Astrocyte of the spinal cord (primary cell): ENCODE measurements at places on chromosomes 6 and 20.

DNA sequence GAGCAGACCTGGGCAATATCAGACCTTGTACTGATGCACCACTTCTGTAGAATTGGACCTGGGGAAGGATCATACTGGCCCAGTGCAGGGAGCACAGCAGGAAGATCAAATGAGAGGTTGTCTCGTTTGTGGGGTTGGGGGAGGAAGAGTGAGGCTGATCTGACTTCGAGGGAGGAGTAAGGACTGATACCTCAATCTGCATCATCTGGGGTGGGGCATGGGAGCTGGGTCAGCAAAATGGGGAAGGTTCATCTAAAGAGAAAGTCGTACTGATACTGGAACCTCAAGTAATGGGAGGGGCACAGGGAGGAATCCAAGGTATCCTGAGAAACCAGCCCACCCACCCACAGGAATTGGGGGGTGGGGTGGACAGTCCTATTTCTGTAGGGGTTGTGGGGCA, 3.7 kb downstream of the RNF39 start:
- no peak for DNase-seq

DNA sequence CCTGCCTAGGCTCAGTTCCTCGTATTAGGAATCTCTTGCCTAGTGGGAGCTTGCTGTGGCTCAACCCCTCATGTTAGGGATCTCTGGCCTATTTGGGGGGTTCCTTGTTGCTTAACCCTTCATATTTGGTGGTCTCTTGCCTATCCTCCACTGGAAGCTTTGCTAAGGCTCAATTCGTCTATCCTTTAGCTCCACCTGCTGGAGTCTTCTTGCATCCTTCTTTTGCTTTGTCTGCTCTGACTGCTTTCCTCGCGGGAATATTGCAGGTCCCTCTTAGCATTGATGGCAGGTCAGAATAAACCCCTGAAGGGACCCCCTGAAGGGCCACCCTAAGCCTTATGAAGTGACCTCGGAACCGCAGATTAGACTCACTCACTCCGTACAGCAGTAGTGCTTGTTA, 203.0 kb upstream of the TBX18 start:
- DNase-seq, result peak; percentile 48

- DNase-seq, result no peak
These were observed 49.5 kb downstream of the ADTRP start for GRCh38 chr6:11729076-11729475.

DNA sequence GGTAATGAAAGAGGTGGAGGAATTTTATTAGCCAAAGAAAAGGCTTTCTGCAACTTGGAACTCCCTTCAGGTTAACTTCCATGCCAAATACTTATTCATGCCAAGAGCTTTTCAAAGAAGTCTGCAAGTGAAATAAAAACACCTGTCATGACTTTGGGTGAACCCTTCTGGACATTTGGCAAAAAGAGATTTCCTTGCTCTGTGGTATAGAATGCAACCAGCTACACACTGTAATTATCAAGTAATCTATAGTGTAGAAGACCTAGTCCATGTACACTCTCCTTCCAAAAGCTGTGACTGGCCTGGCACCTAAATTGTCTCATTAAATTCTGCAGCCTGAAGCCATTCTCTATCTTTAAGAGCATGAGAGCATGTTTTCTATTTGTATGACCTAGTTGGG, 232.3 kb downstream of the COL12A1 start:
- no peak for DNase-seq

- no peak for DNase-seq
These were observed 63.0 kb upstream of the INSM1 start for GRCh38 chr20:20304942-20305341.

DNA sequence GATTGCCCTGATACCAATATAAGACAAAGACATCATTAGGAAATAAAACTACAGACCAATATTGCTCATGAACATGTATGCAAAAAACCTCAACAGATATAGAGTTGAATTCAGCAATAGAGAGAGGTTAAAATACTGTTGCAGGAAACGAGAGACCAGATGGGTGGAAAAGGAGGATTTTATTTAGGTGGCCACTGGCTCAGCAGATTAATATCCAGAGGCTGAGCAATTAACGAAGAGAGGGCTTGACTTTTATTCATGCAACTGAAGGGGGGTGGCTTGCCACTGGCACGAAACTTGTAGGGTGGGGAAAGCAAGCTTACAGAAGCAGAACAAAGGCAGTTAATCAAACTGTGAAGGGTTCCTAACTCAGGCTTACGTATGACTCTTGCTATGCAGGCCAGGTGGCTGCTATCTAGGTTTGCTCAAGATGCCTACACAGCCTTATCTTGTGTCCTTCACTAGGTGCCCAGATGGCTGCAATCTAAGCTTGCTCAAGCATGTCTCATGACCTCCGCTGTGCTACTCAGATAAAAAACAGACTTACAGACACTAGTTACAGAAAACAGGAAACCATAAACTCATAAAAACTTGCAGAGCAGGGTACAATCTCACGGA, 126.4 kb downstream of the MMUT start:
- DNase-seq, result no peak

GRCh38 chr6:22141241-22141745, 155.5 kb downstream of the PRL start:
- peak; percentile 55 for DNase-seq

DNA sequence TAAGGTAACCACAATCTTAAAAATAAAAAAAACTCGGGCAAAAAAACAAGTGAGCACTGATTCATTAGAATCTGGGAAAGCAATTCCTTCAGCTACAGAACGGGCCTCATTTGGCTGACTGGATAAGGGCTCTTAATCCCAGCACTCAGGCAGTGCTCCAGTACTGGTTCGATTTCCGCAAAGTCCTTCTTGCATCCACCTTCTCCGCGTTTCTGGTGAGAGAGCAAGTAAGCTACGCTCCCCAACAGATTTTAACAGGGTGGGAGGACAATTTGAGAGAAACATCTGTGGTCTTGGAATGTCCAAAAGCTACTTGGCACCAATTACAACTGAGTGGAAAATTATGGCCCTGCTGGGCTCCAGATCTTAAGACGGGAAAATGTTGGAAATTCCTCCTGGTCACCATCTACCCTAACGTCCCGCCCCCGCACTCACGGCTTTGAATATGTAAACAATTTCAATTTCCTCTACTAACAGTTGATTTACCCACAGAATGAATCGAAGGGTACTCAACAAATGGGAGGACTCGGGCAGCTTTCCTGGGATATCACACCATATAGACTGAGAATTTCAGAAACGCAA, 18.1 kb upstream of the ZSCAN9 start:
- no peak for DNase-seq

DNA sequence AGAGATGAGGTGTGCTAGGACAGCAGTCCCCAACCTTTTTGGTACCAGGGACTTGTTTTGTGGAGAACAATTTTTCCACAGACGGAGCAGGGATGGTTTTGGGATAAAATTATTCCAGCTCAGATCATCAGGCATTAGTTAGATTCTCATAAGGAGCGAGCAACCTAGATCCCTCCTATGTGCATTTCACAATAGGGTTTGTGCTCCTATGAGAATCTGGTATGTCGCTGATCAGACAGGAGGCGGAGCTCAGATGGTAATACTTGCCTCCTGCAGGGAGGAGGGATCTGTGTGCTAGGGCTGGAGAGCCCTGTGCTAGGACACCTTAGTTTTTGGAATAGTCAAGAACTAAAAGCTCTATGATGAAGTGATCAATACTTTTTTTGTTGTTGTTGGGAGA, 2.5 kb downstream of the SMIM13 start:
- DNase-seq, result peak; percentile 55

DNA sequence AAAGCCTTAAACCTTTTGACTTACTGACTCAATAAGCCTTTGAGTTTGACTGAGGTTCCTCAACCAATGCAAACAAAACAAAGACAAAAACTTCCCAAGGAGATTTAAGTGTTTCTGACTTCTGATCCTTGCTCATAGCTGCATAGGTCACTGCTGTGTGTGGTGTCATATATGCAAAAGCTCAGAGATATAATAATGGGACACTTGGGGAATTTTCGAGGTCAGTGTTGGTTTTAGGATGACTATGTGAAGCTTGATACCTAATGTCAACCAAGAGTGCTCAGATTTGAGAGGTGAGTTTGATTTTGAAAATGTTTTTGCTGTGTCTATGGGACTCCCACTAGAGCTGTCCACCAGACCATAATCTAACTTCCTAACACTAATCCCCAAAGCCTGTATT, 26.2 kb downstream of the ZKSCAN8 start:
- no peak for DNase-seq

GRCh38 chr6:43187821-43188220, 5.8 kb downstream of the CUL9 start:
- no peak for DNase-seq

DNA sequence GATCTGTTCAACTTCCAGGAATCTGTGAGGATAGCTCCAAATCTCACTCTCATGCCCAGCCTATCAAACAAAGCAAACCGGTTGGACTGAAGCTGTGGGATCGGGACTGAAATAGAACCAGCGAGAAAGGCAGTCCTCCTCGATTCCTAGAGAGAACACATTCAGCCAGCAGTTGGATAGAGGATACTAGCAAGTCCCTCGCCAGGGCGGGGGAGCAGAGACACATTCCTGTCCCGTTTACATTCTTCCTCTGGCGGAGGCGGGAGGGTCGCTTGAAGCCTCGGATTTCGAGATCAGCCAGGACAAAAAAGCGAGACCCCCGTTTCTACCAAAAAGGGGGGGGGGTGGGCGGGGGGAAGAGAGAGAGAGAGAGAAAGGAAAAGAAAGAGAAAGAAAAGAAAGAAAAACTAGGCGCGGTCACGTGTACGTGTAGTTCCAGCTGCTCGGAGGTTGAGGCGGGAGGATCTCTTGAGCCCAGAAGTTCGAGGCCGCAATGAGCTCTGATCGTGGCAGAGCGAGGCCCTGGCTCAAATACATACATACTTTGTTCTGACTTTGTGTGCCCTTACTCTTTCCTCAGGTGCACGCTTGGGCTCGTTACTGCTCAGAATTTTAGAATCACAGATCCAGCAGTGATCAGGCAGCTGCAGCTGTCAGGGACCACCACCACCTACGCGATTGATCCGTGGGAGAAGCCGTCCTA, 19.5 kb downstream of the ZNF311 start:
- peak; percentile 97 for DNase-seq

DNA sequence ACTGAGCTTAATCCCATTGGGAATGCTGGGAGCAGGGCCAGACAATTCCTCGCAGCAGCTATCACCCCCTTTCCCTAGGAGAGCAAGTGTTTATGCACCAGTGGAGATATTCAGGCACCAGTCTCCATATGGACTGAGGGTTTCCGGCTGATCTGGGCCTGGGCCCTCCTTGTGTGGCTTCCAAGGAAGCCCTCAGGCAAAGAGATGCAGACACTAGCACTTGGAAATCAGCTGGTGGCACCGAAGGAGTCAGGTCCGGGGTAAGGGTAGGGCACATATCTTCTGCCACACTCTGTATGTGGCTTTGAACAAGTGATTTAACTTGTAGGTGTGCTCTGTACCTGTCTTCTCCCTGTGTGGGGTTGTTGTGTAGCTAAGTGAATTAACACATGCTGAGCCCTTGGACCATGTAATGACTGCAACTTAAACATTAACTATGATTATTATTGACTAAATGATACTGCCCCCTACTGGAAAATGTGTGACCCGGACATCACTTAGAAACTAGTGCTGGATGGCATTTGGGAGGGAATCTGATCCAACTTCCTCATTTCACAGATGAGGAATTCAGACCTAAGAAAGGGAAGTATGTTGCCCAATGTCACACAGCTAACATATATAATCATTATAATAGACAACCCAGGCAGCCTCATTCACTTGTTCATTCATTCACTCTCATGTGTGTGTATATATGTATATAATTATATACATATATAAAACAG, 19.3 kb upstream of the WFDC2 start:
- DNase-seq, result peak; percentile 45

DNA sequence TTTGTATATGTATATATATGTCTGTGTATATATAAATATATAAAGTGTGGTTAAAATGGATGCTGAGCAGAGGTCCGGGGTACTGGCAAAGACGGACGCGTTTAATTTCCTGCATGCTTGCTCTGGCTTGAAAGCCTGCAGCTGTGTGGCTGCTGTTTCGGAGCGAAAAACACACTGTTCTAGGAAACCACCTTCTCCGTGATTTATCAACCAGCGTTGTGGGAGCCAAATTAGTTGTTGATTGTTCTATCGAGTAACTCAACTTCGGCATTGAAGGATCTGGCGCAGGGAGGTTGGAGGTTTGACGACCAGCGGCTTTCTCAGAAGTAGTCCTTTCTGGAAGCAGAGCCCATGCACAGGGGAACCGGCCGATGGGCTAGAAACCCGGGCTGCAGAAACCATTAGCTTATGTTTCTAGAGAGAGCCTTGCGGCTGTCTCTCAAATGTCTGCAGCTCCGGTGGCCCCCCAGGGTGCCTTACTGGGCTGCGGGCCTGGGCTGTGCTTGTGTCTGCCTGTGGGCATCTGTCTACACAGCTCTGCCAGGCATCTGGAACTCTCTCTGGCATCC, 81.8 kb downstream of the EDN3 start:
- no peak for DNase-seq

- DNase-seq, result peak; percentile 76
These were observed 38.7 kb downstream of the GNAS start for GRCh38 chr20:58891086-58891717.

GRCh38 chr6:70956451-70957283, at the start of gene B3GAT2:
Gene B3GAT2, minus strand, starts transcription at chr6:70957060. Its CDS starts 631 bp downstream, at chr6:70956429.
- peak; percentile 38 for DNase-seq
